Osteoblast (primary cell): ENCODE measurements at places on chromosomes 1 and 21.

DNA sequence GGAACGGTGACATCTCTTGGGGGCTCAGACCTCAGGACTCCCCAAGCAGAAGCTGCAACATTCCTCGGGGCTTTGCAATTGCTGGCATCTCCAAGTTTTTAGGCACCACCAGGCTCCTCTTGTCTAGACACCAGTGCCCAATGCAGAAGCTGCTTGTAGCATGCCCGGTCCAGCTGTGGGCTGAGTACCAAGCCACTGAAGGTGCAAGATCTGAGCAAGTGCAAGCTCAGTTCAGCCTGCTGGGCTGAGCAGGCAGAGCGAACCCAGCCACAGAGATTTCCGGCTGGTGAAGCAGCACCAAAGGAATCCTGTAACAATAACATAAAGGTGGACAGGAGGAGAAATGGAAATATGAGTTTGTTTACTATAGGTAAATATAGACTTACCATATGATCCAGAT, 995.4 kb upstream of the B3GALT2 start:
- no peak overlapping the region for H3K4me3 ChIP-seq
- no peak overlapping the region for H3K27ac ChIP-seq
- no peaks in the 10 kb centered on the region for H3K27me3 ChIP-seq
- H3K4me1 ChIP-seq = no peaks in the 10 kb centered on the region
- H3K36me3 ChIP-seq = no peaks in the 10 kb centered on the region

DNA sequence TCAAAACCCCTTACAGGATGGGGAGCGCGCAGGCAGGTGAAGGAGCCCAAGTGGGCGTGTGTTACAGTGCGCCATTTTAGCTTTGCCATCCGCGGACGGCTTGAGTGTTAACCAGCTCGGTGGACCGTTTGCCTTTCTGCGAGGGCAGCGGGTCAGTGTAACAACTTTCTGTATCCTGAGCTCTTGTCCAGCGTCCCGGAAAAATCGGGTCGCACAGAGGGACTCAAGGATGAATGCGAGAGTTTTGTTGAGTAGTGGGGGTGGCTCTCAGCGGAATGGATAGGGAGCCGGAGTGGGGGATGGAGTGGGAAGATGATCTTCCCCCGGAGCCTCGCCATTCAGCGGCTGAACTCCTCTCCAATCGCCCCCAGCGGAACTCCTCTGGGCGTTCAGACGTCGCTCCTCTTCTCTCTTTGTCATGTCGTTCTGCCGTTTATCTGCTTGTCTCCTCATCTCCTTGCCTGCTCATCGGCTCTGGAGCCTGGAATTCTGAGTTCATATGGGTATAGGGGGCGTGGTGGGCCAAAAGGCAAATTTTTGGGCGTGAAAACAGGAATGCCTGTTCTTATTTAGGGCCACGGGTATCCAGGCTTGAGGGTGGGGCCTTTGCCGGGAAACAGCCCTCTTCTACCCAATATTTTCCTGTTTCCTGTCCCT, 295.4 kb downstream of the CTH start:
- no peaks in the 10 kb centered on the region for H3K27me3 ChIP-seq
- no peak overlapping the region for H3K27ac ChIP-seq
- no peaks in the 10 kb centered on the region for H3K4me1 ChIP-seq
- peak overlapping the region; percentile 65 for H3K4me3 ChIP-seq
- peak; percentile 3 for DNase-seq

GRCh38 chr1:167713330-167714081, 8.3 kb upstream of the MPZL1 start:
- peaks cover 3% of the 10 kb centered on the region for H3K27me3 ChIP-seq
- no peaks in the 10 kb centered on the region for H3K36me3 ChIP-seq
- no peak for DNase-seq
- peak overlapping the region; percentile 86 for H3K4me3 ChIP-seq
- H3K4me1 ChIP-seq = peaks cover 9% of the 10 kb centered on the region
- peak overlapping the region; percentile 78 for H3K27ac ChIP-seq

DNA sequence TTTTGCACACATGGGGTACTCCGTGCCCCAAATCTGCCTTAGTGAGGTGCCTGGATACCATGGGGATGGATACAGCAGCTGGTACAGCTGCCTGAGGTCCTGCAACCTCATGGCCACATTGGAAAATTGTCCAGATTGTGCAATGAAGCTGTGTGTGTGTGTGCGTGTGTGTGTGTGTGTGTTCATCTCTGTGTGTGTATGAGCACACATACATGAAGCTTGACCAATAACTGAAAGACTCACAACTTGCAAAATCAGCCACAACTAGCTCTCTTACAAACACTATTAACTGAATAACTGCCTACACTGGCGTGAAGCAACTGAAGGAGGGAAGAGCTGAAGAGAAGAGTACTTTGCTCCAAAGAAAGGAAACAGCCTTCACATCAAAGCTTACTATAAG, 78.1 kb downstream of the ERG start:
- H3K4me3 ChIP-seq = no peak overlapping the region
- no peaks in the 10 kb centered on the region for H3K36me3 ChIP-seq

GRCh38 chr1:231612393-231613089, 14.0 kb upstream of the DISC1 start:
- H3K27me3 ChIP-seq = no peaks in the 10 kb centered on the region
- no peak overlapping the region for H3K4me3 ChIP-seq
- H3K36me3 ChIP-seq = no peaks in the 10 kb centered on the region
- H3K27ac ChIP-seq = no peak overlapping the region

DNA sequence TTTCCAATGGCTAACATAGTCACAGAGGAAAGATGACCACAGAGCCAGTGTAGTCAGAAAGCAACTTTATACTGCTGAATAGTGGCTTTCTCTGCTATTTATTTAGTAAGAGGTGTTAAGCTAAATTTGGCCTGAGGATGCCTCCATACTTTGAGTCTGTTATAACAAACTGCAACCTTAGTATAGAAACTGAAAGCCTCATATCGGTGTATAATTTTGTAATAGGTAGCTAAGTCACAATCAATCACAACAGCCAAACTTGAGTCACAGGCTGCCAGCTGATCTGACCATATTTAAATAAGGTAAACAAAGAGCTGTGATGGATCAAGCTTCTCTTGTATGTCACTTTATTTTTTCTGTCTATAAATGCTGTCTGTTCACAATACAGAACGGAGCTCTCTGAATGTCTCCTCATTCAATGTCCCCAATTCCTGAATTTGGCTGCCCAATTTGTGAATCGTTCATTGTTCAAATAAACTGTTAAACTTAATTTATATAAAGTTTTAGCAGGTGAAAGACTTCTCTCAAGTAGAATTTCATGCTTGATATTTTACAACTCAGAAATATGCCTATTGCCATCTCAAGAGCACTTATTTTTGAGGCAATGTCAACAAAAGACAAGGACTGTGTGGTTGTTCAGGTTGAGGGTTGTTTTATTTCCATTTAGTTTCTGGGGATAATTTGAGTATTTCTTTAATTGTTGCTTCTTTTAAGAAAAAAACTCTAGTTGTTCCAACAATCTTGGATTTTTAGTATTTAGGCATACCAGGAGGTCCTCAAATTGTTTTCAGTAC, 339.7 kb upstream of the B3GALT2 start:
- H3K27me3 ChIP-seq = no peaks in the 10 kb centered on the region
- no peaks in the 10 kb centered on the region for H3K36me3 ChIP-seq
- H3K27ac ChIP-seq = no peak overlapping the region
- no peak overlapping the region for H3K4me3 ChIP-seq
- H3K4me1 ChIP-seq = no peaks in the 10 kb centered on the region

DNA sequence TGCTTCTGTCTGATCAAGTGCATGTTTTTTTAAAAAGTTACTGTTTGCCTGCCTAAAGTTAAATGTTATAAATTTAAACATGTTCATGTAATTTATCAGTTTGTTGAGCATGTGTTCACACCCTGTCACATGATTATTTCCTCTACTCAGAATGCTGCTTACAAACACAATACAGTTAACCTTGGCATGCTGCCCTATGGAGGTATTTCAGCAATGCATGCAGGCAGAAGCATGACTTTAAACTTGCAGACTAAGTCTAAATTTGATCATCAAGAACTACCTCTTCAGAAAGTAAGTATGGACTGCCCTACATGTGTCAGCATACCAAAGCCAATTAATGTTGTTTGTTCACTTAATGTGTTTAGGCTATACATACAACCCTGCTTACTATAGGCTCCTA, 161.6 kb downstream of the LRRC40 start:
- no peak overlapping the region for H3K4me3 ChIP-seq
- H3K27ac ChIP-seq = no peak overlapping the region
- H3K27me3 ChIP-seq = no peaks in the 10 kb centered on the region
- no peak for DNase-seq
- no peaks in the 10 kb centered on the region for H3K36me3 ChIP-seq
- H3K4me1 ChIP-seq = peaks cover 20% of the 10 kb centered on the region

- H3K4me1 ChIP-seq = no peaks in the 10 kb centered on the region
- no peak overlapping the region for H3K27ac ChIP-seq
- no peak overlapping the region for H3K4me3 ChIP-seq
- no peak for DNase-seq
- H3K27me3 ChIP-seq = no peaks in the 10 kb centered on the region
Observed at GRCh38 chr1:241235256-241235897, 121.6 kb downstream of the RGS7 start.

DNA sequence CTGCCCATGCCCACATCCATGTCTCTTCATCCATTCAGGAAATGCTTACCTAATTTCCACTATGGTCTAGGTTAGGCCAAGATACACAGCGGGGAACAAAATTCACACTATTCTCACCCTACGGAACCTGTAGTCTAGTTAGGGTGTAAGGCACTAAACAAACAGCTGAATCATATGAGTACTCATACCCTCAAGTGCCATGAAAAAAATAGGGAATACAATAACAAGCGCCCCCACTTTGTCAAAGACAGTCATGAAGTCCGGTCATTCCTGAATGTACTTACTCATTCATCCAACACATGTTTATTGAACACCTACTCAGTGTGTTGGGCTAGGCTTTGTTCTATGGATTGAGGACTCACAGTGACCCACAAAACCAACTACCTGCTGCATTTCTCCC, 6.2 kb upstream of the FYB2 start:
- no peak overlapping the region for H3K4me3 ChIP-seq
- peaks cover 6% of the 10 kb centered on the region for H3K27me3 ChIP-seq
- H3K4me1 ChIP-seq = peaks cover 4% of the 10 kb centered on the region
- no peaks in the 10 kb centered on the region for H3K36me3 ChIP-seq

- no peaks in the 10 kb centered on the region for H3K36me3 ChIP-seq
- H3K4me1 ChIP-seq = peaks cover 3% of the 10 kb centered on the region
- H3K27me3 ChIP-seq = no peaks in the 10 kb centered on the region
- DNase-seq = no peak
- H3K27ac ChIP-seq = no peak overlapping the region
Observed at GRCh38 chr1:200751717-200752116, 13.0 kb downstream of the CAMSAP2 start.

DNA sequence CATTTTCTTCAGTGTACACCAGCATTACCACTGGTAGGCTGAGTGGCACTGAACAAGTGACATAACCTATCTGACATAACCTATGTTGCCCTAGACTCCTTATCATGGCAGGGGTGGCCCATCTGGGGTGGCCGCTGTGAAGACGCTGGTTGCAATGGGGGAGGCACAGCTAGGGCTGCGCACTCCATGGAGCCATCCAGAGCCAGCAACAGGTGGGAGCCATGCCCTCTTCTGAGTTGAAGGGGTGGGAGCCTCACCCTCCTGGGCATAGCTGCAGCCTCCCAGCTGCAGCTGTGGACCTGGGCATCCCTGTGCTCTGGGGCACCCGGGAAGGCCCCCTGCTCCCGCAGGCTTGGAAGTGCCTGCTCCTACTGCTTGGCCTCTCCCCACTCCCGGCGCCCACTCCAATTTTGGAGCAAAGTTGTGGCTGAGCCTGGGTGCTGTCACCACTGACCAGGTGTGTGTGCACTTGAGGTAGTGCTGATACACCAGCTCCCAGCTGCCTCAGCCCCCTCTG, 52.4 kb upstream of the NTPCR start:
- no peak for DNase-seq
- H3K4me3 ChIP-seq = no peak overlapping the region
- H3K36me3 ChIP-seq = no peaks in the 10 kb centered on the region
- H3K27me3 ChIP-seq = peaks cover 12% of the 10 kb centered on the region
- no peak overlapping the region for H3K27ac ChIP-seq

DNA sequence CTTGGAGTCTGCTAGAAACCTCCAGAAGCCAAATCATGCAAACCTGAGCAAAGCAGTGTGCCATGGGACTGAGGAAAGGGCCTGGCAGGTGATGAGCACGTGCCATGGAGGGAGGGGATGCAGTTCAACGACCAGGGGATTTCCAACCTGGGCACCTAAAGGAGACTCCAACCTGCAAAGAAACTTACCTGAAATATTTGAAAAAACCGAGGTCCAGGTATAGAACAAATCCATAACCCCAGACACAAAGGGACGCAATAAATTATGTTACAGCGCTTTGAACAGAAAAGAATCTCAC, 8.9 kb downstream of the UBASH3A start:
- DNase-seq = no peak
- peaks cover 8% of the 10 kb centered on the region for H3K27me3 ChIP-seq
- H3K4me1 ChIP-seq = no peaks in the 10 kb centered on the region
- H3K36me3 ChIP-seq = no peaks in the 10 kb centered on the region

- peaks cover 20% of the 10 kb centered on the region for H3K36me3 ChIP-seq
- peaks cover 7% of the 10 kb centered on the region for H3K27me3 ChIP-seq
- H3K4me1 ChIP-seq = peaks cover 3% of the 10 kb centered on the region
- no peak overlapping the region for H3K27ac ChIP-seq
- DNase-seq = peak; percentile 87
Observed at GRCh38 chr1:156931974-156932710, 11.7 kb downstream of the LRRC71 start.
